Right forelimb (tissue), 1 donor: ENCODE measurements at places on chromosomes 16 and 17.

GRCh38 chr16:68069511-68070248, 15.5 kb upstream of the NFATC3 start:
- DNase-seq: peak; percentile 64

- peak; percentile 95 for DNase-seq
Measured at GRCh38 chr17:40331743-40332641, 23.0 kb downstream of the RARA start.

DNA sequence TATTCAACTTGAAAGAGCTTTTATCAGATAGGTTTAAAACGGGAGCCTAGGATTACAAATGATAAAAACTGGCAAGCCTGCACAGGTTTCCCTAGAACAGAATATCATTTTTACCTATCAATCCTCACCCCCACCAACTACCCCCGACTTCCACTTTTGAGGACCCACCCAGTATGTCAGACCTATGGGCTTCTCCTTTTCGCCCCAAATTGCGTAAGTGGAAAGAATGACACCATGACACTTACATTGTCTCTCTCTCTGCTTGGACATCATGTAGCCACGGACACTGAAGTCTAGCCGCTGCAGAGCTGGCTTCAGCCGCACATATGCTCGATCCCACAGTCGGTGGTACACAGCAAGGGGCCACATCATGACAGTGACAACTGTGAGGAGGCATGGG, 7.4 kb upstream of the PSMC3IP start:
- no peak for DNase-seq

DNA sequence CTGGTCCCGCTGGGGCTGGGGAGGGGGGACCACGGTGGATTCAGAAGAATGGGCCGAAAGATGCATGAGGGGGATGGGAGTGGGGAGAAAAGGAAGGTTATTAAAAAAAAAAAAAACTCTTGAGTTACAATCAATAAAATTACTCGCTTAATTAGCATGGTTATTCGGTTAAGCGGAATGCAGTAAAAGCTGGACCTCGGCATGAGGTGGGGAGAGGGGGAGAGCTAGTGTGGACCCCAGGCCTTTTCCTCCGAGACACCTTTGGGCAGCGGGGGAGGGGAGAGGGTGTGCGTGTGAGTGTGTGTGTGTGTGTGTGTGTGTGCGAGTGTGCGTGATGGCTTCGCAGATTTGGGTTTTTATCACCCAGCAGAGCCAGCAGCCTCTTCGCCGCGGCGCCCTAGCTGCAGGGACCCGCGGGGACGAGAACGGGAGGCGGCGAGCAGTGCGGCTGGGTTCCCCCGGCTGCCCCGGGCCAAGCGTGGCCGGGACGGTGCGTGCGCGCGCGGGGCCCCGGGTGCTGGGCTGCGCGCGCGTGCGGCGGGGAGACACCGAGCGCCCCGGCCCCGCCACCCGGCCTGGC, 3.7 kb downstream of the BAHCC1 start:
- peak; percentile 67 for DNase-seq

- no peak for DNase-seq
Measured at GRCh38 chr16:261031-261691, 14.6 kb downstream of the RGS11 start.

- no peak for DNase-seq
Measured at GRCh38 chr16:89460556-89460955, 29.8 kb downstream of the ANKRD11 start.

GRCh38 chr17:34114174-34114573, 140.9 kb upstream of the CCL2 start:
- no peak for DNase-seq

DNA sequence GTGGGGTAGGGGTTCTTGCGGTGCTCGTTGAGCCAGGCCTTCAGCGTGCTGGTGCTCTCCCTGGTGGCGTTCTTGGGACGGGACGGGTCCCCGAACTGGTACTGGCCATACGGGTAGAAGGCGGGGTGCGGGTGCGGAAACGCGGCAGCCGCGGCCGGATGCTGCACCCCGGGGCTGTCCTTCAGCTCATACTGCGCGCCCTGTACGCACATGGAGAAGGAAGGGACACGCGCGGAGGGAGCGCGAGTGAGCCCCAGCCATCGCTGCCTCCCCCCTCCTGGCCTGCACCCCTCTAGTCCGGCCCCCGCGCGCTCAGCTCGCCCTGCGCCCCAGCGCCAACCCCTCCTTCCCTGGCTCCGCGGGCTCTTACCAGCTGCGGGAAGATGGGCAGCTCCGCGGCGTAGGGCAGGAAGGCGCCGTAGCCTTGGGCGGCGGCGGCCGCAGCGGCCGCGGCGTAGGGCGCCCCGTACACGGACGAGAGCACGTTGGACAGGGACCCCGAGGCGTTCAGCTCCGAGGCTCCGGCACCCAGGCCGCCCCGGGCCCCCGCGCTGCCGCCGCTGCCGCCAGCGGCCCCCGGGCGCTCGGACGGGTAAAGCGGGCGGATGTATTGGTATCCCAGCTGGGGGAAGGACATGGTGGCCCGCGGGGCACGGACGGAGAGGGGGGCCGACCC, 1.0 kb downstream of the IRX3 start:
- peak; percentile 57 for DNase-seq

GRCh38 chr17:77096570-77097214, 44.1 kb upstream of the SEC14L1 start:
- no peak for DNase-seq

GRCh38 chr17:82753201-82753464, 1.3 kb downstream of the TBCD start:
- no peak for DNase-seq

GRCh38 chr16:2031081-2031577, 4.4 kb downstream of the NHERF2 start:
- DNase-seq: no peak

DNA sequence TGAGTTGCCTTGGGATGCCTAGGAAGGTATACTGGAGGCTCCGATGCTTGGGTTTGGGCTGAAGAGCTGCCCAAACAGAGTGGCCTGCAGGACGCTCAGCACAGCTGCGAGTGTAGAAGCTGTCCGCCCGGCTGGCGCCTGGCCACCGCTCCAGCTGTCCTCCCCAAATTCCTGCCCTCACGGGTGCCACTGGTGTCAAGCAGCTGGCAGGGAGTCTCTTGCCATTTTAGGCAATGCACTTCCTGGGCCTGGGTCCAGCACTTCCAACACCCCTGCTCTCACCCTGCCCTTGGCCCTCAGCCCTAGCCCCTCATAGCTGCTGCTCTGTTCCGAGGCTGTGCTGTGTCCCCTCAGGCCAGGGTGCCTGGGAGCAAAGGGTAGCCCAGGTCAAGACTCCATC, 5.2 kb upstream of the PKMYT1 start:
- DNase-seq: peak; percentile 78

DNA sequence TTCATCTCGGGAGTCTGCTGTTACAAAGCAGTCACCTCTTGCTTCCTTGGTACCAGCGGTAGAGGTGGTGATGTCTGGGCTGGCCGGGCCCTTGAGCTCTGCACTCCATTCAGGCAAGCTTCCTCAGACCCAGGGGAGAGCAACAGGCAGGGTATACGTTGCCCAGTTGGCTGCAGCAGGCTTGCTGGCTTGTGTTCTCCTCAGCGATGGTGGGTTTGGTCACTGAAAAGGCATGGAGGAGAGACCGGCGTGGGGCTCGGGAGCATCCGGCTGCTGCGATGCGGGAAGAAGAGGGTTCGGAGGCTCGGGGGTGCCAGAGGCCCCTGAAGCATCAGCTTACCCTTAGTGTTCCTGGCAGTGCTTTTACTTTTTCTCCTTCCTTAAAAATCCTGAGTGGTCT, 25.8 kb downstream of the SAP30BP start:
- DNase-seq: no peak

DNA sequence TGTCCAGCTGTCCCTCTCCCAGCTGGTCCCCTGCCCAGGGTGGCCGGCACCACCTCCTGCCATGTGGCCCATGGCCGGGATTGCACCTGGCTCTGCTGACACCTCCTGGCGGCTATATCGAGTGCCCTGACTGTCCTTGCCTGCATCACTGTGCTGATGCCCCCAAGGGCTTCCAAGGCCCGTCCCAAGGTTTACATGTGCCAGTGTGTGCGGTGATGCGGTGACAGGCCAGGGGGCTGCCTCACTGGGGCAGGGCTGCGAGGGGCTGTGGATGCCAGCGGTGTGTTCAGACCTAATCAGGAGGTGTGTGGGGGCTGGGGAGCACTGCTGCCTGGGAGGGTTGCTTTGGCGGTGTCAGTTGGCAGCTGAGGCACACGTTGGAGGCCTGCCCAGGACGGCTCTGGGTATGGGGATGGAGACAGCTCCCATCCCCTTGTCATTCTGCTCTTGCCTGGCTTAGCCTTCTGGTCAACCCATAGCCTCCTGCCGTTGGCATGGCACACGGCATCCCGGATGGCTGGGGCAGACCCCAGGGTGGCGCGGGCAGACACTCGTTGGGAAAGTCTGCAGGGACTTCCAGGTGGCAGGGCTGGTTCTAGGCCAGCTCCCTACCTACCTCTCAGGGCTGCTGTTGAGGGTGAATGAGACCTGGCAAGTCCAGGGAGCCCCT, 5.5 kb downstream of the MAP2K3 start:
- no peak for DNase-seq

GRCh38 chr17:72775919-72776318, 316.6 kb downstream of the SLC39A11 start:
- DNase-seq: no peak

DNA sequence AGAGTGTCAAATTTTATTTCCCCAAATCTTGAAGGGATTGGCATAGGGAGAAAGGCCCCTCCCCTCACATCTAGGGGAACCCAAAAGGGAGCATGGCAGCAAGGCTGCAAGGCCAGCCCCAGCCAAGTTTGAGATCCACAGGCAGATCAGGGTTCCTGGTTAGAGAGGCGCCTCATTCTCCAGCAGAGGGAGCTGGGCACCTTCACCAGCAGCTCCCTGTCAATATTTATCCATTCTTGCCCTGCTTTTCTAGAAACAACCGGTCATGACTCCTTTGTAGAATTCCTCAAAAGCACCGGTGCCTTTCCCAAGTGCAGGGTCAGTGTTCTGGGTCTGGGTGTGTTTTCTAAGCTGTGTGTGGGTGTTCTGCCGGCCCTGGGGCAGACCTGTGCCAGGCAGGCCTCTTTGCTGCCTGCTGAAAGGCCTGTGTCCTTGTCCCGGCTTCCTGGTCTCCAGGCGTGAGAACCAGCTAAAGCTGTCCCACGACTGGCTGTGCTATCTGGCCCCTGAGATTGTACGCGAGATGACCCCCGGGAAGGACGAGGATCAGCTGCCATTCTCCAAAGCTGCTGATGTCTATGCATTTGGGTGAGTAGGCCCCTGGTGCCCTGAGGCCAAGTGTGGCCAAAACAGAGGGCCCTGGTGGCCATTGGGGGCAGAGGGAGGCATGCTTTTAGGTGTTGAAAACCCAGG, 21.2 kb upstream of the LGALS9 start:
- DNase-seq: no peak

- no peak for DNase-seq
Measured at GRCh38 chr16:77960766-77961165, 61.6 kb upstream of the CLEC3A start.

- no peak for DNase-seq
Measured at GRCh38 chr17:71224824-71225575, 895.8 kb upstream of the SOX9 start.

DNA sequence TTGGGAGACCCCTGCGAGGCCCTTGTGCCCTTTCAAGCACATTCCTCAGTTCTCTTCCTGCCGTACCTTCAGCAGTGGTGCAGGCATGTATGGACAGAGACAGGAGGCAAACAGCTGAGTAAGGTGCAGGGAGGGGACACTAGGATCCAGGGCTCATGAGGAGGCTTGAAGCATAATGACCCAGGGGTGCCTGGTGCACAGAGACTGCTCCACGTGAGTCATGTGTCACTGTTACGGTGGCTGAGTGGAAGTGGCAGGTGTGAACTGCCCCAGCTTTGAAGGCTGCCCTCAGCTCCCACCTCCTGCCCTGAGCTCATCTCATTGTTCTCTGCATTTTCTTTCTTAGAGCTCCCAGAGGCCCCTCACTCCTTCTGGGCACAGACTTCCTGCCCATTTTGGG, 124.8 kb downstream of the NTN1 start:
- no peak for DNase-seq

- DNase-seq: no peak
Measured at GRCh38 chr16:7976125-7976524, 614.2 kb downstream of the TMEM114 start.

- DNase-seq: peak; percentile 85
Measured at GRCh38 chr17:16991349-16992009, 19.6 kb upstream of the TNFRSF13B start.

GRCh38 chr17:50834429-50835300, 721 bp upstream of the WFIKKN2 start:
- DNase-seq: peak; percentile 68
